SK-MEL-5 (cell line): ENCODE measurements at places on chromosomes 7 and 10.

DNA sequence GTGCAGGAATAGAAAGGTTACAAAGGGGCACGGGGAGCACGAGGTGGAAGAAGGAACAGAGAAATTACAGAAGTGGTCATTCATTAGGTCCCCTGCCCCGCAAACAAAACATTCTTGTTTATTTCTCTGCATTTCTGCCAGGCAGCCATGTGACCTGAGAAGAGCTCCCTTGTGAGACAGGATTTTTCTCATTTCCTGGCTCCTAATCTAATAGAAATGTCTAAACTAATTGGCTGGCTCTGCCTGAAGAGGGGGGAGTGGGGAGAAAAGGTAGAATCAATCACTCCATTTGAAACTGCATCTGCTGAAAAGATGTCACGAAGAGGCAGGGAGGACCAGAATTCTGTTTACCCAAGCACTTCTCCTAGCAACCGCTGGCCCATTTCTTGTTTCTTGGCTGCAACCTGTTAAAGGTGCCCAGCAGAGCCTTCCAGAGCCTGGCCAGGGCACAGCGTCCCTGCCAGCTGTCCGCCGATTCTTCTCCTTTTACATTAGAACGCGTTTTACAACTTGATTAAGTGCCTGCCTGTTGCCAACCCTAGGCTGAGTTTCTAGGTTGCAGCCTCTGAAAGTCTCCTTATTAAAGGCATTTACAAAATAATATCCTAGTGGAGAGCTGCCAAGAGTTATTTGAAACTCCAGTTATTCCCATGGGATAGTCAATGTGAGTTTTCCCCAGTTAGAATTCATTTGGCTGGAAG lies 1227.6 kb downstream of the TYW1 start:
- peak; percentile 98 for DNase-seq

- DNase-seq = no peak
These were observed 175.0 kb upstream of the PITRM1 start for GRCh38 chr10:3347413-3348182.

GRCh38 chr7:2582006-2582735 lies 23.4 kb downstream of the IQCE start:
- DNase-seq = no peak

GRCh38 chr7:110388457-110388856 lies 702.5 kb upstream of the LRRN3 start:
- no peak for DNase-seq

DNA sequence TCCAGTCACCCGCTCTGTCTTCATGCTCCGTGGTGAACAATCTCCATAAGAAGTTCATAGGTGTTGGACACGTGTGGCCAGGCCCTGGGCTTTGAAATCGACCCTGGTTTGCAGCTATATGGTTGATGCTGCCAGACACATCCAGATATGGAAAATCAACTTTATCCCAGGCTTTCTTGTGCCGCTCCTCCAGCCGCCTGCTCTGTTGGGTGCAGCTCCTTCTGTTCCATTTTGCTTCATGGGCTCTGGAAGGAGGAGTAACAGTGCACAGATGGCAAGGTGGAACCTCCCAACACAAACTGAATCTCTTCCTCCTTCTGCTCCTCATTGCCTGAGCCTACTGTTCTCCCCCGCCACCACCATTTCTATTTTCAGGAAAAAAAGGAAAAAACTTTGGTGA lies 44.7 kb downstream of the THNSL1 start:
- no peak for DNase-seq

DNA sequence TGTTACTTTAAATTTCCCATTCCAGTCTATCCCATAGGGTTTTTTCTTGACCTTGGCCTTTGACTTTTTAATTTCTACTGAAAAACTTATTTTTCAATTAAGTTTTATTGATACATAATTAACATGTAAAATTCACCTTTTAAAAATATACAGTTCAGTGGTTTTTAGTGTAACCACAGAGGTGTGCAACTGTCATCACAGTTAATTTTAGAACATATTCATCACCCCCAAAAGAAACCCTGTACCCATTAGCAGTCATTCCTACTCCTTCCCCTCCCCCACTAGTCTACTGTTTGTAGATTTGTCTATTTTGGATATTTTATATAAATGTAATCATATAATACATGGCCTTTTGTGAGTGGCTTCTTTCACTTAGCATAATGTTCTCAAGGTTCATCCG lies 96.5 kb upstream of the GJD4 start:
- no peak for DNase-seq

DNA sequence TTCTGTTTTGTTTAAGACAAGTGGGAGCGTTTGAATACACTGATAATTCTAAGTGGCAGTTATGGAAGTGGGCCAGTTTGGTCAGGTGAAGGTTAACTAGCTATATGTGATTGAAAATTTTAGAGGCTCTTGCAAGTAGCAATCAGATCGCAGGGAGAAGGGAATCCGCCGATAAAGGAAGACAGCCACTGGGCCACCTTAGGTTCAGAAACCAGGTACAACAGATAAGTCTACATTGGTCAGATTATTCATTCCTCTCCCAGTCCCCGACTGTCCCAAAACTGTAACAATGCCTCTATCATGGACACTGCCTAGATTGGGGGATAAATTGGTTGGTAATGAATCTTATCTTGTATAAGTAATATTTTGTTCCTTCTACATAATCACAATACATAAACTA lies 8.9 kb downstream of the ANK3 start:
- no peak for DNase-seq

- DNase-seq = no peak
These were observed 702.5 kb downstream of the PHTF2 start for GRCh38 chr7:78501064-78501463.

GRCh38 chr10:113618338-113618737 lies 45.5 kb downstream of the NRAP start:
- no peak for DNase-seq

DNA sequence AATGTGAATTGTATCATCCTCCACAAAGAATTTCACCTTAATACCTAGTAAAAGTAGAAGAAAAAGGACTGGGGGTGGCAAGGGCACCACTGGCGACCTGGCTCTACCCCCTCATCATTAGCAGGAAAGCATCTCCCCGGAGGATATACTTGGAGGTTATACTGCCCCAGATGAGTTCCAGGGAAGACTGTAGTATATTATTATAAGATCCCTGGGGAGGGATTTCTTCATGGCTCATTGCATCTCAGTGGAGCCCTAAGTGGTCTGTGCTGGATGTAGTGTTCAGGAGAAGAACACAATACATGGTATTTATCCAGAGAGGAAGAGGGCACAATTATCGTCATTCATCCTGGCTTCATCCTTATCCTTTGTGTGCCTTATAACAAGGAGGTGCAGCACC lies 14.2 kb upstream of the DYNC1I1 start:
- DNase-seq = peak; percentile 96

GRCh38 chr7:117741962-117742361 lies 131.3 kb downstream of the CTTNBP2 start:
- no peak for DNase-seq

GRCh38 chr10:74078037-74078436 lies 72.6 kb downstream of the AP3M1 start:
- DNase-seq = no peak

DNA sequence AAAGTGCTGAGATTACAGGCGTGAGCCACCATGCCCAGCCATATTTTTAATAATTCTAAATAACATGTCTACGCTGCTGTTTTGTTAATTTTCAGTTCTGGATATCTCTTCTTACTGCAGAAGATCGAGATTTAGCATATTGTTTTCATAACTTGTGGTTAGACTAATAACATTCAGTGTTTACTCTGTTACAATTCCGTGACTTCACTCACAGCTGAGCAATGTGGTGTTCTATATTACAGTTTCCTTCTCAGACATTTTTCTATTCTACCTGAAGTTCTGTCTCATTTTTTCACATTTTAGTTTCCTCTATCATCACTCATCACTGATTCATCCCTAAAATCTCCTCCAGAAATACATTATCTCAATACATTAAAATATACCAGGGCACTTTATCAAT lies 10.9 kb downstream of the RNF32 start:
- DNase-seq = no peak

DNA sequence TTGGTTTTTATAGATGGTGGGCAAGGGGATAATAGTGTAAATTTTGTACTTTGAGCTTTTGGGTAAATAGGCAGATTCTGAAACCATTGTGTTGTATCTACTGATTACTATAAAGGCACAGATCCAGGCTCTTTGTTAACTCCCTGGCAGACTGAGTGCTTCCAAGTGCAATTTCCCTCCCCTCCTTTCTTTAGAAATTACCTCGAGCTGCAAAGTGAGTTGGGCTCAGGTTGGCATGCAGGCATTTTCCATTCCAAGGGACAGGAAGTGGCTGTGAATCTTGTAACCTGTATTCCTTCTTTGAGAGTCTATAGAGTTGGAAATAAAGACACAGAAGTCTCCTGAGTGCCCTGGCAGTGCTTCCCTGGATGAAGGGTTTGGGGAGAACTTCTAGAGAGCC lies 494.2 kb upstream of the GALNT17 start:
- DNase-seq = no peak

GRCh38 chr10:7857262-7857661 lies 39.0 kb downstream of the TAF3 start:
- peak; percentile 36 for DNase-seq

DNA sequence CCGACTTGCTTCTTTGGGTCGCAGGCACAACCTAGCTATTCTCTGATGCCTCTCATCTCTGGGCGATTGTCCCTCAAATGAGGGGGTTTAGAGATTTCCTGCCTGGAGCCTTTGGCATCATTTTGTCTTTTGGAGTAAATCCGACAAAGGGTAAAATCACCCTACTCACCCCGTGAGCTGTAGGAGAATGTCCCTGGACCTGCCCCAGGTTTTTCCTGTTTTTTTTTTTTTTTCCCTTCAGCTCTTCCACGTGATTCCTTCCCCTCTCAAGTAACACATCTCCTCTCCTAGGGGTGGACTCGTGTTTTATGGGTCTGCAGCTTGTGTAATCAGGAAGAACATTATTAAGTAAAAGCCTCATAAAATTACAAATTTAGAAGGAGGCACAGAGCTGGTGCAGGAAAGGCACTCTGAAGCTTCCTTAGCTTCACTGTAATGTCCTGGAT lies 128.4 kb upstream of the ZNF746 start:
- DNase-seq = no peak

GRCh38 chr7:132112657-132113056 lies 463.6 kb downstream of the PLXNA4 start:
- DNase-seq = no peak

- no peak for DNase-seq
These were observed 255.4 kb downstream of the TYW1 start for GRCh38 chr7:67251986-67252558.

- DNase-seq = peak; percentile 71
These were observed 168.8 kb downstream of the TMEM26 start for GRCh38 chr10:61284222-61284890.

DNA sequence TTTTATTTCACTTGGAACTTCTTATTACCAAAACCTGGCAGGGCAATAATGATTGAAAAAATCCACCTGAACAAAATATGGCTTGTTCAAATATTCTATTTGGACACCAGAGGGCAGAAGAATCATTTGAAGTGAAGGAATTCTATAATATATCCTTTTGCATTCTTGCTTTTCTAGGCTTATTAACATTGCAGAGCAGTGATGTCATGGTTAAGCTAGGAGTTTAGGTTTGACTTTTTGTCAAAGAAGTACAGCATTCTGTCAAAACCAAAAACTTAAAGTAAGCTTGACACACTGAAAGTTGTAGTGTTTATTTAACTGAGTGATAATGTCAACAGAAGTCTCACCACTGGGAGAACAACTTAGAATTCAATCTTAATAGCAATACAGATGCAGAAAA lies 156.0 kb downstream of the SEMA3D start:
- peak; percentile 75 for DNase-seq

DNA sequence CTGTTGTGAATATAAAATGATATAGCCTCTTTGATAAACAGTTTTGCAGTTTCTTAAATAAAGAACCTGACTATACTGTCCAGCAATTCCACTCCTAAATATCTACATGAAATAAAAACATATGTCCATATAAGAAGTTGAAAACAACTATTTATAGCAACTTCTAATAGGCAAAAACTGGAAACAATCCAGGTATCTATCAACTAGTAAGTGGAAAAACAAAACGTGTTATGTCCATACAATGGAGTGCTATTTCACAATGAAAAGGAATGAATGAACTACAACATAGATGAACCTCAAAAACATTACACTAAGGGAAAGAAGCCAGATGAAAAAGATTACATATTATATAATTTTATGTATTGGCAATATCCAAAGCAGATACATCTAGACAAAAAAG lies 268.9 kb downstream of the CSTF2T start:
- no peak for DNase-seq

DNA sequence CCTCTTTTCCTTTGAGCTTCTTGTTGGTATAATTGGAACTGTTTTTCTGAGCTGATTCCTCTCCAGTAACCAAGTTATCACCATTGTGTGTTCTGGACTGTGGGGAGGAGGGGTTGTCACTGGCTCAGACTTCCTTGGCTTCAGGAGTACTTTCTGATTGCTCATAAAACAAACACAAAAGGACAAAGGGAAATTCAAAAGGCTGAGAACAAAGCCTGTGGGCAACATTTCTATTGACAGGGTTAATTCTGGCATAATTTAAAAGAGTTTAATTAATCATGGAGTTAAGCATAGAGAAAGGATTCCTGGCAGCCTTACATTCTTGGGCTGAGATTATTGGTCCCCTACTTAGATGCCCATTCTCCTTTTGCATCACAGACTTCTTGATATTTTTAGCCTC lies 222.9 kb upstream of the KMT2E start:
- peak; percentile 43 for DNase-seq

GRCh38 chr7:46349490-46349889 lies 428.4 kb upstream of the IGFBP3 start:
- DNase-seq = no peak
